RPMI7951 (cell line): ENCODE measurements at places on chromosomes 16 and 17. TPM values are rescaled to one million over a fixed set of nuclear protein-coding genes. Genes with fewer than 3 reads are reported as not detected.
A peak's percentile ranks its signal among the peaks of the same experiment; 100 is the strongest.

DNA sequence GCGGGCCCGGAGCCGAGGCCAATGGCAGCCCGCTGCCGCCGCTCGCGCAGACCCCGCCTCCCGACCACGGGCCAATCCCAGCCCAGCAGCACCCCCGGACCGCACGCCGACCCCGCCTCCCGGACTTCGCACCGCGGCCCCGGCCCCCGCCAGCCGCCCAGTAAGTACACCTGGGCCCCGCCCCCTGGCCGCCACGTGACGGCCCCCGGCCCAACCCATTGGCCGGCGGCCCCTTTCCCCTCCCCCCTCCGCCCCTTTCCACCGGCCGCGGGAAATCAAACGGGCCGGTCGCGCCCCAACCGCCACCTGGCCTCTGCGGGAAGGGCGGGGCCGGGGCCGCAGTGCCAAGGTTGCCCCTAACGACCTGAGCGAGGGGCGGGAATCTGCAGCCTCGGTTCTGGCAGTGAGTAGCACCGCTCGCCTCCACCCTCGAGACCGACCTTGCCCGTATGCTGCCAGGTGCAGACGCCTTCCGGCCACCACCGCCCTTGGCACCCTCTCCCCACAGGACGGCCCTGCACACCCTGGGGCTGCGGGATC lies at the start of gene YBX2:
Gene YBX2, minus strand, starts transcription at position 26 of the 540 bp plus-strand sequence. CDS start 139 bp downstream, outside the sequence.
- DNase-seq = peak; percentile 57

DNA sequence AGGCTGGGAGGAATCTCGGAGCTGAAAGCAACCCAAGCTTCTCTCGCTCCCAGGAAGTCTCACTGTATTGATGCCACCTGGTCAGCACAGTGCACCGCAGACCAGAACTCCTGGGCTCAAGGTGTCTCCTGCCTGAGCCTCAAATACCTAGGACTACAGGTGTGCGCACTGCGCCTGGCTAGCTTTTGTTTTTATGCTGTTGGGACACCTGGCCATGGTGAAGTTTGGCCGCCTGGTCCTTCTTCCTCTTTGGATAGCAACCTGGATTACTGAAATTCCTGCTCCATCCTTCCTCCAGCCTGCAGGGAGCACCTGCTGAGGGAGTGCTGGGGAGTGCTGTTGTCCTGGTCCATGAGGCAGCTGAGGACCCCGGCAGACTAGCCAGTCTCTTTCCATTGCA lies 56.6 kb downstream of the COTL1 start:
- no peak for DNase-seq

DNA sequence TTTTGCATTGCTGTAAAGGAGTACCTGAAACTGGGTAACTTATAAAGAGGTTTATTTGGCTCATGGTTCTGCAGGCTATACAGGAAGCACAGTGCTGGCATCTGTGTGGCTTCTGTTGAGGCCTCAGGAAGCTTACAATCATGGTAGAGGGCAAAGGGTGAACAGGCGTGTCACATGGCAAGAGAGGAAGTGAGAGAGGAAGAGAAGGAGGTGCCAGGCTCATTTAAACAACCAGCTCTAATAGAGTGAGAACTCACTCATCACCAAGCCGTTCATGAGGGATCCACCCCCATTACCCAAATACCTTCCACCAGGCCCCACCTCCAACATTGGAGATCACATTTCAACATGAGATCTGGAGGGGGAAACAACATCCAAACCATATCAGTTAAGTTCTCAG lies 16.4 kb upstream of the CLEC19A start:
- no peak for DNase-seq

- peak; percentile 79 for DNase-seq
Measured at GRCh38 chr17:72456075-72456474, 335.3 kb downstream of the SOX9 start.

GRCh38 chr17:80888276-80889160 lies 103.1 kb upstream of the CHMP6 start:
- DNase-seq = no peak

- DNase-seq = no peak
Measured at GRCh38 chr17:534071-534691, 180.5 kb downstream of the VPS53 start.

HYDIN gene
- under 0.01 and 0.39 TPM in 2 replicates for total RNA-seq

SPATA32 gene
- total RNA-seq = not detected in 2 replicates

GRCh38 chr16:82738699-82739098 lies 111.9 kb downstream of the CDH13 start:
- no peak for DNase-seq

- no peak for DNase-seq
Measured at GRCh38 chr17:76051561-76051960, 20.8 kb downstream of the SRP68 start.

DNA sequence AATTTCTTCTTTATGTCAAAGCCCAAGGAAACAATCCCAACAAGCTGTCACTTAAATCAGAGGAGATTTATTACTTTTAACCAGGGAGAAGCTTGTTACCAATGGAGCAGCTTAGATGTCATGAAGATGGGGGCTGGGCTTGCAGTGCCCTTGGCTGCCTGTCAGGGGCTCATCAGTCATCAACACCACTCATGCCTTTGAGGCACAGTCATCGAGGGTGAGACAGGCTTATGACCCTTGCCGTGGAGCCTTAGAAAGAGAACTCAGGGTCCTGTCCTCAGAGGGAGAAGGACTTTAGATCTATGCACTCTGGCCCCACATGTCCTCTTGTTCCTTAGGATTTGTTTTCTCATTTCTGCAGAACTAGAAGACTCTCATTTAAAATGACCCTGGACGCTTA lies 318.3 kb downstream of the CBLN1 start:
- DNase-seq = peak; percentile 72

SIAH1 gene
- 25.5 and 28.0 TPM in 2 replicates for total RNA-seq

GRCh38 chr16:87483481-87483880 lies 9.3 kb downstream of the ZCCHC14 start:
- DNase-seq = no peak
